ENCODE measurements at places on chromosomes 16 and 17. TPM values are rescaled to one million over a fixed set of nuclear protein-coding genes. Genes with fewer than 3 reads are reported as not detected.

Gene CARD14
- total RNA-seq, result 1.4 TPM

GRCh38 chr17:31433811-31434726, 42.6 kb downstream of the RAB11FIP4 start:
- no peak for DNase-seq

DNA sequence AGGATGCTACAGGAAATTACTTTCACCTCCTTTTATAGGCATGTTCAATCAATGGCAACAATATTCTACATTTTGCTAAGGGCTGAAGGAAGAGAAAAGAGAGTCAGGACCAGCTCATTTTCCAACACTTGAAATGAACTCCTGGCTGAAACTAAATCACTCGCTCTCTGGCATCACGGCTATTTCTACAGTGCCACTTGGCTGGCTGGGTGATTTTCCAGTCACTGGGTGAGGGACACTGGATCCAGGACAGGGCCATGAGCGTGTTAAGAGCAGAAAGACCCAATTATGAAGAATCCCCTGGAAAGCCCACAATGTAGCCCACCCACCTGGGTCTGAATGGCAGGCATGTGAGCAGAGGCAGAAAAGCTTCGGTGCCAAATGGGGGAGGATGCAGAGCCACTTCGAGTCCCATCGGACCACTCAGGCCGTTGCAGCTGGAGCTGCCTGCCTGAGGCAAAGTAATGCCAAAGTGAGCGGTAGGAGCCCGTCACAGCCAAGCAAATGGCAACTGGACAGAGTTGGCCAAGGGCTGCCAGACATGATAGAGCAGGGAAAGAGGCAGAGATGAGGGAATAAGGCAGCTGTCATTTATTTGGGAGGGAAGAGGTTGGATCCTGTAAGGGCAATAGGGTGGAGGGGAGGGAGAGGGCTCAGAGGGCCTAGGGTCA, 246.2 kb downstream of the STX8 start:
- no peak for DNase-seq

DNA sequence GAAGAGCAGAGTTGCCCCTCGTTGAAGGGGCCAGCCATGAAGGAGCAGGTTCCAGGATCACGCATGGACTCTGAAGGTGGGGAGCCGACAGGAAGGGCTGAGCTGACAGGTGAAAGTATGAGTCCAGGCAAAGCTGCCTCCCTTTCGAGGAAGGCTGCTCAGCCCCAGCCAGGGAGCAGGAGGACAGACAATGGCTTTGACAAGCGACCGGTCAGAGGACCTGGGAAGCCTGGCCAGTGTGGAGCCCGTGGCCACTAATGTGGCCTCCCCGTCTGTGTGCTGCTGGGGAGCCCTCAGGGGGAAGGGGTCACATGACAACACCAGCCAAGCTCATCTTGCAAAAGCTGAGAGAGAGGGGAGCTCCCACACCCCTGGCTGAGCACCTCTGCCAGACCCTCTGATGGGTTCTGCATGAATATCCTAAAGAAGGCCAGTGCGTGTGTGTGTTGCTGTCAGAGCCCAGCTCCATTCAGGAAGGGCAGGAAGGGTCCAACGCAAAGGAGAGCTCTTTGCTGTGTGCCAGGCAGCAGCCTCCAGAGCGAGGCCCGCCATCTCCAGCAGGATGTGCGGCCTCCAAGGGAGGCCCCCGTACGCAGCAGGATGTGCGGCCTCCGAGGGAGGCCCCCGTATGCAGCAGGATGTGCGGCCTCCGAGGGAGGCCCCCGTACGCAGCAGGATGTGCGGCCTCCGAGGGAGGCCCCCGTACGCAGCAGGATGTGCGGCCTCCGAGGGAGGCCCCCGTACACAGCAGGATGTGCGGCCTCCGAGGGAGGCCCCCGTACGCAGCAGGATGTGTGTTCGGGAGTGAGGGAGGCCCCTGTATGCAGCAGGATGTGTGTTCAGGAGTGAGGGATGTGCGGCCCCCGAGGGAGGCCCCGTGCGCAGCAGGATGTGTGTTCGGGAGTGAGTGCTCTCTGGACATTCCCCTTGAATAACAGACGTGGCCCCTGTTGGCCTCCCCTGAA, 102.1 kb upstream of the CHMP6 start:
- no peak for DNase-seq

- DNase-seq, result no peak
These were observed 16.3 kb upstream of the MAP3K14 start for GRCh38 chr17:45332989-45333701.

DNA sequence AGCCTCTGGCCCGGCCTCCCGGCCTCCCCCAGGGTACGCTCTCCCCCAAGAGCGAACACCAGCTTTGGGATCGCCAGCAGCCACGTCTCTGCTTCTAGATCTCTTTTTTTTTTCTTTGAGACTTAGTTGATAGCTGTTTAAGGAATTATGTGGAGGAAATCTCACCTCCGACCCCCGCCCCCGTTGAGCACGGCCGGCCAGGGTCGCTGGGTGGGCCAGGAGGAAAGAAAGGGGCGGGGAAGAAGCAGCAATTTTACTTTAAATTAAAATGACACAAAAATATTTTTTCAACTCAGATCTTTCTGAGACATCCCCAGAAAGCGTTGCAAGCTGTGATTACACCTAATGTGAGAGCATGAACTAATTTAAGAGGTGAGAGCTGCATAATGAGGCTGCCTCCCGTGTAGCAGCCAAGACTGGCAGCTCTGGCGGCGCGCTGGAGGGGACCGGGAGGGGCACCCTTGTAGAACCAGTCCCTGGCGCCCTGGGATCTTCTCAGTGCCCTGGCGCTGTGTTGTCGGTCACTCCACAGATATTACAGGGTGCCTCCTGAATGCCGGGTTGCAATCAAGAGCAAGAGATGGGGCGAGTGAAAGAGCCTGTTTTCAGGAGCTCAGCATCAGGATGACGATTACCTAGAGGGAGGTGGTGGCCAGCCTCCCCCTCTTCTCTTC, 1.9 kb upstream of the CBLN1 start:
- no peak for DNase-seq

DNA sequence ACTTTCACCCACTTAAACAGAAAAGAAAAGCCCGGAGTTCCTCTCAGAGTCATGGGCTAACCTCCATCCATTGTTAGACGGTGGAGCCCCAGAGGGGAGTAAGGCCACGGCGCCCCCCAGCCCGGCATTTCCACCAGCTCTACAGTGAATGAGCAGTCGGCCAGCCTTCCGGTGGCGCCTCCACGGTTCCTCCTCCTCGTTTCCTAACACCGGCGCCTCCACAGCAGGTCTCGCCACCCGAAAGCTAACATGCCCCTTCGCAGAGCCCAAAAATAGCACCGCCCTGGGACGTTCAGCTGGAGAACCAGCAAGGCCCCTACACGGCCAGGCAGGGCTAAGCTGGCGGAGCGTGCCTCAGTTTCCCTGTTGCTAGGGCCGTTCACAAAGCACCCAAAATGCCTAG, 858 bp downstream of the MMD start:
- peak; percentile 71 for DNase-seq

GRCh38 chr17:6546069-6546718, 10.2 kb downstream of the PITPNM3 start:
- DNase-seq, result no peak

Gene PRSS53
- total RNA-seq, result 2.7 TPM

Gene ARL5C
- total RNA-seq, result not detected

Gene PRSS33
- total RNA-seq, result not detected

Gene GCGR
- total RNA-seq, result 0.98 TPM

DNA sequence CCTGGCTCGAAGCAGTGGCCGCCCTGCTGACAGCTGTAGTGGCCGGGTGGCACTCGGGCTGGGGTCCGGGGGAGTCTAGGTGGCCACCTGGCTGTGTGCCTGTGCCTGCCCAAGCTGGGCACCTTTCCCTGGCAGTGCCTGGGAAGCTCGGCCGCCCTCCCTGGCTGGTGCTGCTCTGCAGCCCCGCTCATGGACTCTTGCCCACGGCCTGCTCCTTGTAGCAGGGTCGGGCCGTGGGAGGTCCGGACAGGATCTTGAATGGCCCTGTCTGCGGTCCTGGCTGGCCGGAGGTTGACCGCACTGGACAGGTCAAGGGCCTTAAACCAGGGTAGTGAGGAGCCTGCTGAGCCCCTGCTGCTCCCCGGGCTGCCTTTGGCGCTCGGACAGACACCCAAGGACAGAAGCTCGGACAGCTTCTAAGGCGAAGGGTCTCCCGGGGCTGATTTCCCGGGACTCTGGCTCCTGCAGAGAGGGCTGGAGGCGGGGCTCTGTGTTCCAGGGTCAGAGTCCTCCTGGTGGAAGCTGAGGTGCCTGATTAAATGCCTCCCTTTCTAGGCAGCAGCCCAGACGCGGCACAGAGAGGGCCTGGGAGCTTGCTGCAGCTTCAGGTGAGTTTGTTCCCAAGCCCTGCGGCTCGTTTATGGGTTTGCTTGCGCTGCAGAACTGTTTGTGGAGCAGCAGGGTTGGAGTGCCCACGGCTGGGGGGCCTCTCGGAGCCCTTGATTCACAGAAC, 6.0 kb downstream of the CAPN15 start:
- peak; percentile 85 for DNase-seq

Gene CXCL16
- 20.3 TPM for total RNA-seq

Gene OTOP2
- 54.0 TPM for total RNA-seq

GRCh38 chr17:42311240-42312034, 23.1 kb downstream of the STAT5A start:
- peak; percentile 85 for DNase-seq
